ENCODE measurements at places on chromosomes 2 and 18. TPM values are rescaled to one million over a fixed set of nuclear protein-coding genes. Genes with fewer than 3 reads are reported as not detected.
A peak's percentile ranks its signal among the peaks of the same experiment; 100 is the strongest.

DNA sequence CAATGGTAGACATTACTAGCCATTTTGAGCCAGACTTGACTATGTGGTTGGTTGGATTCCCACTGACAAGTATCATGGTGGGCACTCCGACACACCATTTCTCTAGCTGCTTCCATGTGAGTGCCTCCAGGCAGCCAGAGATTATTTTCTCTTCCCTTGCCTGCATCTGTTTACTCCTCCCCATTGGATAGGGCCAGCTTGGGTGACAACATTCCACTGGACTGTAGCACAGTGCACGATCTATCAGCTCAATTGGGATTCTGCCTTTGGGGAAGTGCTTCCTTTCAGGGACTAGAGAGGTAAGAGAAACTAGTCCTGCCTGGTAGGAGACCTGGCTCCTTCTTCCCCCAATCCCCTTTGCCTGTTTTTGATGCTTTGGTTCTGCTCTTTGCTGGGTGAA is 49.0 kb upstream of the MAP4K3 start:
- DNase-seq, result no peak

GRCh38 chr2:150012986-150013385 is 425.4 kb upstream of the MMADHC start:
- DNase-seq, result no peak

GRCh38 chr2:6545795-6546194 is 319.9 kb downstream of the CMPK2 start:
- DNase-seq, result no peak

GRCh38 chr2:27720004-27720551 is 51.4 kb upstream of the MRPL33 start:
- DNase-seq, result peak; percentile 52

DNA sequence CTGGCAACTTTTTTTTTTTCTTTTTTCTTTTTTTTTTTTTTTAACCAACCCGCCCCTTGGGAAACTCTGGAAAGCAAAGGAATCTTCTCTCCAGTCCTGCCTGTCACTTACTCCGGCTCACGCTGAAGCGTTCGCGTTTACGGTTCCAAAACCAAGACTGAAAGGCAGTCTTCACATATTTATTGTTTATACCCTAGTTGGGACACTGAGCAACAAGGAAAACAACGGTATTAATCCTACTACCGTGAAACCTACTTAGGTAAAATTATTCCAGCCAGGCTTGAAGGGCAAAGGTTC is 125.4 kb downstream of the OSBPL1A start:
- DNase-seq, result no peak

DNA sequence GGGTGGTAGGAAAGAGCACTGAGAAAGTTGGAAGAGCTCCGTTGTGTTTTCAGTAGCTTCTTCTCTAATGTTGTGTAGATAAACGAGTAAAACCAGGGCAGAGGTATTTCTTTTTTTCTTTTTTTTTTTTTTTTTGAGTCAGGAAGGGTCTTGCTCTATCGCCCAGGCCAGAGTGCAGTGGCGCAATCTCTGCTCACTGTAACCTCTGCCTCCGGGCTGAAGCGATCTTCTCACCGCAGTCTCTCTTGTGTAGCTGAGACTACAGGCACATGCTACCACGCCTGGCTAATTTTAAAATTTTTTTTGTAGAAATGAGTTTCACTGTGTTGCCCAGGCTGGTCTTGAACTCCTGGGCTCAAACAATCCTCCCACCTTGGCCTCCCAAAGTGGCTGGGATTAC is 6.6 kb downstream of the GRHL1 start:
- DNase-seq, result no peak

- no peak for DNase-seq
These were observed 23.8 kb downstream of the THAP4 start for GRCh38 chr2:241613017-241613780.

- no peak for DNase-seq
These were observed 130.7 kb downstream of the MREG start for GRCh38 chr2:215882689-215883088.

DNA sequence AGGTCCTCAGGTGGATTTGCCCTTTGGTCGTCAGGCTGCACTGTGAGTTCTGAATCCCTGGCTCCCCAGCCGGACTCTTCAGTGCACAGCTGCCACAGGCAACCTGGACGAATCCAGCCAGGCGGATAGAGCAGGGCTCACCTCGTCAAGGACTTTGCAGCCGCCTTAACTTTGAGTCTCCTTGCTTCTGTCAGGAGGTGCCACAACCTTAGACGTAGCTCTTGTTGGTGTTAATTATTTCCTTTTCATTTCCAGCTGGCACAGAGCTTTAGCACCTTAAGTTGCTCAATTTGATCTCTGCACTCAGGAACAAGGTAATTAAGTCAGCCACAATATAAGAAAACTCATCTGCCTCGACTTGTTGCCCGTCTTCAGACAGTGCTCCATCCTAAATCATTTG is 17.7 kb downstream of the SMIM21 start:
- no peak for DNase-seq

The GALNT14 gene
- 1.3 TPM for total RNA-seq

The UGT1A1 gene
- not detected for total RNA-seq

The EPAS1 gene
- total RNA-seq, result 7.0 TPM

All from activated T-cell treated with anti-CD3 and anti-CD28 coated beads, Interleukin-2, amount 50 U/mL, for 4 hours (primary cell).